ENCODE measurements at places on chromosomes 12 and 14.

- DNase-seq, result no peak
These were observed 382.1 kb downstream of the TMEM121 start for GRCh38 chr14:105908481-105908911.

GRCh38 chr12:131263626-131264025 lies 309.9 kb downstream of the ADGRD1 start:
- DNase-seq, result no peak

DNA sequence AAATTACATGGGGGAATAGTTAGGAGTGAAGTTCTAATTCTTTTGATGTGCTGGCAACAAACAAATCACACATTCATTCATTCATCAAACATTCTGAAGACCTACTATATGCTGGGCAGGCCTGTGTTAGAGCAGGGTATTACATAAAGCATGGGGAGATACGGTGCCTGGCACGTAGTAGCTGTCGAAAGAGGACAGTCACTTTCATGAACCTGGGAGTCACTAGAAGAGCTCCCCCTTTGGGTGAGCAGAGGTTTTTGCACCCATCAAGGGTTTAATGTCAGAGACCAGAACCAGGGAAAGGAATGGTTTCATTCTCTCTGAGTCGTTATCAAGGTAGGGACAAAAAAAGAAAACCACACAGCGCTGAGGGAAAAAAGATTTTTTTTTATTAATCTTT lies 10.0 kb downstream of the LHX5 start:
- peak; percentile 40 for DNase-seq

GRCh38 chr14:75533791-75534555 lies 11.7 kb downstream of the BATF start:
- DNase-seq, result no peak

DNA sequence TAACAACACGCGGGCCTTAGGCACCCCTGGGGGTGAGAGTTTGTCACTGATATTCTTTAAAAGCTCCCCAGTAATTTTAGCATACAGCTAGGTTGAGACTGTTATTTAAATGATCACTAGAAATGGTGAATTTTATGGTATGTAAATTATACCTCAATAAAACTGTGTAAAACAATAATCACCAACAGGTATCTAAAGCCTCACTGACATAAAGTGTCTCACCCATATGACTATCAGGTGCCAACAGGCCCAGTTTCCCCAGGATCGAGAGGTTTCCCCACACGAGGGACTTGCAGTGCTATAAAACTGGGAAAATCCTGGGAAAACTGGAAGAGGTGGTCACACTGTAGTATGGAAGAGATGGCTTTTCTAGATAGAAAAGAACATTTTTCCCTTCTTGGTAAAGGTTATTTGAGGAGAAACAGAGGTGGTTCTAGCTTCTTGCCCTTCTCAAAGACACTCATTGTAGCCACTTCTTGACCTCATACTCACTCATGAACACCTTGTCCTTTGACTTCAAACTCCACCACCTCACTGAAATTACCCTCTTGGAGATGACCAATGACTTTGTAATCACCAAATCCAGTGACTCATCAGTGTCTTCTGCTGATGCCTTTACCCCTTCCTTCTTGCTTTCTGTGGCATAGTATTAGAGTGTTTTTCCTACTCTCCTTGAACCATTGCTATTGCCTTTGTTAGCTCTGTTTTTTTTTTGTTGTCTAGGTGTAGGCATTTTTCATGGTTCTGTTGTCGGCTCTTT lies 24.8 kb upstream of the NUBPL start:
- DNase-seq, result no peak

GRCh38 chr12:102812344-102812743 lies 104.7 kb downstream of the PAH start:
- DNase-seq, result no peak

DNA sequence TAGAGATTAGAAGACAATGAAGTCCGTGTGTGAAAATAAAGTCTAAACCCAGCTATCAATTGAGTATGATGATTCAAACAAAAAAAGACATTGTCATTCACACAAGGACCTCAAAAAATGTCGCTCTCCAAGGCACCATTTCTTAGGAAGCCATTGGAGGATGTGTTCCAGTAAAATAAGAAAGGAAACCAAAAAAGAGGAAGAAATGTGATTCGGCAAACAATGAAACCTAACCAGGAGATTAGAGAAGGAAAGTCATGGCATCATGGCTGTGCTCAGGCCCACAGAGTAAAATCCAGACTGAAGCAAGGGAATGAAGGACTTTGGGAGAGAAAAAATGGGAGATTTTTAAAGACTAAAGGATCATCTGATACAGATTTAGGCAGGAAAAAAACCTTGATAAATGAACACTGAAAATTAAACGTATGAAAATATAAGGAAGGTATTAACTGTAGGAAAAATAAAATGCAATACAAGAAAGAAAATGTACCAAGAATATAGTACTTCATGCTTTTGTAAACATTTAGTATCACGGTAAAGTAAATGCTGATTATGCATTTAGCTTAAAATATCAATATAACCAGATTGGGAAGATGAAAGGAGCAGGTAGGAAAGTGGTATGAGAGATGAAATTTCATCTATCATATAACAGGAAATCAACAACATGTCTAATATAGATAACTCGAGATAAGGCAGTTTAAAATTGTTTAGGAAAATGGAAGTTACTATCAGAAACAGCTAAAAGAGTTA lies 38.2 kb upstream of the MTHFD1 start:
- no peak for DNase-seq

- DNase-seq, result no peak
These were observed 7.8 kb downstream of the ZFP36L1 start for GRCh38 chr14:68784978-68785533.

GRCh38 chr12:28425526-28425925 lies 235.3 kb downstream of the CCDC91 start:
- DNase-seq, result no peak

- peak; percentile 48 for DNase-seq
These were observed 777 bp downstream of the ASCL1 start for GRCh38 chr12:102958073-102958829.

GRCh38 chr12:75883241-75883640 lies 148.3 kb downstream of the PHLDA1 start:
- no peak for DNase-seq

- DNase-seq, result no peak
These were observed 7.5 kb downstream of the VTI1B start for GRCh38 chr14:67666750-67667449.

GRCh38 chr14:89260898-89261297 lies 156.1 kb downstream of the FOXN3 start:
- no peak for DNase-seq

GRCh38 chr14:28770630-28771029 lies 4.0 kb downstream of the FOXG1 start:
- no peak for DNase-seq

DNA sequence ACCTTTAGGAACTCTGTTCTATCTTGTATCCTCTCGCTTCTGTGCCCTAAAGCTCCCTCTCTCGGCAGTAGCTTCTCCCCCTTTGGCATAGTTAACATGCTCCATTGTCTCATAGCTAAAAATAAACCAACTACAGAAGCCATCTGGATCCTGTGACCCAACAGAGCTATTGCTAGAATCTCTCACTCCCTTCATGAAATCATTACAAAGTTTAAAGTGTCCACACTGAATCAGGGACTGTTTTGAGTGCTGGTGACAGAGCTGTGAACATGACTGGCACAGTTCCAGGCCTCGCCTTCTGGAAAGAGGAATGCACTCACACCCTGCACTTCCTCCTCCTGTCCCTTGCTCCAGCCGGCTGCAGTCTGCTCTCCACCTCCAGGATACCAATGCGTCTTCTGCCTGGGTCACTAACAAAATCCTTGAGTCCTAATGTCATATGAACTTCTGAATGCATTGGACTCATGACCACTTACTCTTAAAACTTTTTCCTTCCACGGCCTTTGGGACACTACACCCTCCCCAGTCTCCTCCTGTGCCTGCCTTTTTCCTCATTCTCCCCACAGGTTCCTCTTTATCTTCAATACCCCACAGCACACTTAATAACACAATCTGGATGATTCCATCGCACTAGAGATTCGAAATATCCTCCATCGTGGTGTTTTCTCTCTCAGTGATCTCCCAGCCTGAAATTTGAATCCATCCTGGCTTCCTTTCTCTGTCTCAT lies 13.2 kb downstream of the PLBD1 start:
- no peak for DNase-seq

- no peak for DNase-seq
These were observed 49.0 kb downstream of the IFT43 start for GRCh38 chr14:76034566-76034965.

GRCh38 chr14:64857979-64858744 lies 21.5 kb downstream of the SPTB start:
- DNase-seq, result no peak

DNA sequence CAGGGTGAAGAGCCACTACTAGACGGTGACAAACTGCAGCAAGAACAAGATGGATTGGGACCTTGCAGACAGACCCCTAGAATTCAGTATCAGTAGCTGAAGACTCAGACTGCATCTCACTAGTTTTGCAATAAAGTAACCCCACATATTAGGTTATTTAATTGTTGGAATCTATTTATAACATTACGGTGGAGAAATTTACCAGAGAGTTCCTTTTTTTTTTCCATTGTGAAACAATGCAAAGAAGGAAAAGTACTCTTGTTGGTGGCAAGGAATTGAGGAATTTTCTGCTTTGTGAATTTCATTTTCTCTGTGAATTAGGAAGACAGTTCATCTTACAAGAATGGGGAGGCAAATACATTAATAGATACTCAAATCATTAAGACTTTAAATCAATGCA lies 185.7 kb upstream of the PPFIA2 start:
- no peak for DNase-seq

DNA sequence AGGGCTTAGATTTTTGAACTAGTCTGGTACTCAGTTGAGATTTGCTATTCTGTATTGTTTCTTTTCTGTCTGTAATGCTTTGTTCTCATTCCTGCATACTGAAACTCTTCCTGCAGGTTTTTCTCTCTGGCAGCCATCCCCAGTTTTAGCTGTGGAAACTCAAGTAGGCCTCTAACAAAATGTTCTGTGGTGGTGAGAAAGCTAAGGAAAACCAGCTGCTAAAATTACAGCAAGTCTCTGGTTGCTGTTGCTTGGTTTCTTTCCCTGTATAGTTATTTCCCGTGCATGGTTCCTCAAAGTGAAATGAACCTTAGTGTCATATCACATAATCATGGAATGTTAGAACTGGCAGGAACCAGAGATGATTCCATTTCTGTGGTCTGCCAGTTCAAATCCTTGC lies 442.5 kb downstream of the NRXN3 start:
- DNase-seq, result no peak

DNA sequence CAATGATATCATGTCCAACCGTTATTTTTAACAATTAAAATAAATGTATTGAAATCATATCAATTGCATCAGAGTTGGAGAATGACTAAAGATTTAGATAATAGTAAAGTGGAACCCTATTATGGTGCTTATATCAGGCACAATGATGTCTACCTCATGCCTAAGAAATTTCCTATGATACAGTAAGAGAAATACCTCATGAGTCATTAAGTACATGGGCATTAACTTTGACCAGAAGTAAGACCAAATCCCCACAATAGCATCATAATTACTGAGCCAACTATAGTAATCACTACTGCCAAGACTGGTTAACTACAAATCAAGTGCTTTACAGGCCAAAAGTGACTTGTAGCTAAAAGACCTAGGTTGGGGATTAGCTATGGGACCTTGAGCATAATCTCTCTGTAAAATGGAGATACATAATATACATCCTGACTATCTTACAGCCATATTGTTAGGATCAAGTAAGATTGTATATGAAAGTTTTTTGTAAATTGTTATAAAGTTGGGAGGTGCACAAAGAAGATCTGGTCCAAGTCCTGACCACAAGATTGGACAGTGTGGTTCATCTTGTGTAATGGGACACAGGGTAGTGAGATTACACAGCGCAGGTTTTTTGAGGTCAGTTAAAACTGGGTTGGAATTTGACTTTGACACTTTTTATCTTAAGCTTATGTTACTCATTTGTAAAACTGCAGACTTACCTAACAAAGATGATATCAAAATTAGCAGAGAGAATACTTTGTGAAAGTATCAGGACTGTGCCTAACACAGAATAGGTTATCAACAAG lies 60.5 kb downstream of the ERGIC2 start:
- DNase-seq, result no peak

- DNase-seq, result no peak
These were observed 4.5 kb downstream of the DPF3 start for GRCh38 chr14:72889366-72889765.

GRCh38 chr12:118850244-118850825 lies 131.0 kb upstream of the SRRM4 start:
- DNase-seq, result peak; percentile 76

- DNase-seq, result no peak
These were observed 181.5 kb upstream of the ARHGAP5 start for GRCh38 chr14:31895646-31896045.

DNA sequence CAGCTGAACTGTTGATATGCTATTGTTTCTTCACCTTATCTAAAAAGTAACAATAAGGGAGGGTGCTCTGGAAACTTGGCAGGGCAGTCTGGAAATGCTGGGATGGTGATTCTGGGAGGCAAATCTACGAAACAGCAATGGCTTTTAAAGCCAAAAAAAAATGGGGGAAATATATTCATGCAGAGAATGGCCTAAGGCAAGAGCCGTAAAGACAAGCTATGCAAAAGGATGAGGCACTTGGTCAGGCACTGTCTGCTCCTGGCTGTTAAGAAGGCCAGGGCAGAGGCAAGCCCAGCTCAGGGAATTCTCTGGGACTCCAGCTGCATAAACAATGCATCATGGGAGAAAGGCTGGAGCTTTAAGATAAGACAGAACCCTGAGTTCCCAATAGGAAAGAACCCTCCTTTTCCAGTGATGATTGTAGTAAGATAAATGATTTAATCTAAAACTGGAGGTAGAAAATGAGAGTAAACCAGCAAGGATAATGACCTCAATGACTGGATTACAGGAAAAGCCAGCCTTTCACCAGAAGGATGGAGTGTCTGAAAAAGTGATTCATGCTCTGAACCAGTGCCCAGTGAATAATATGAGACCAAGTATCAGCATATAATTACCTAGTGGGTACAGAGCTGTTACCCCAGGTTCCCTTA lies 46.0 kb downstream of the ITPR2 start:
- DNase-seq, result no peak

- no peak for DNase-seq
These were observed 3.7 kb downstream of the ANKRD13A start for GRCh38 chr12:110002676-110003515.

DNA sequence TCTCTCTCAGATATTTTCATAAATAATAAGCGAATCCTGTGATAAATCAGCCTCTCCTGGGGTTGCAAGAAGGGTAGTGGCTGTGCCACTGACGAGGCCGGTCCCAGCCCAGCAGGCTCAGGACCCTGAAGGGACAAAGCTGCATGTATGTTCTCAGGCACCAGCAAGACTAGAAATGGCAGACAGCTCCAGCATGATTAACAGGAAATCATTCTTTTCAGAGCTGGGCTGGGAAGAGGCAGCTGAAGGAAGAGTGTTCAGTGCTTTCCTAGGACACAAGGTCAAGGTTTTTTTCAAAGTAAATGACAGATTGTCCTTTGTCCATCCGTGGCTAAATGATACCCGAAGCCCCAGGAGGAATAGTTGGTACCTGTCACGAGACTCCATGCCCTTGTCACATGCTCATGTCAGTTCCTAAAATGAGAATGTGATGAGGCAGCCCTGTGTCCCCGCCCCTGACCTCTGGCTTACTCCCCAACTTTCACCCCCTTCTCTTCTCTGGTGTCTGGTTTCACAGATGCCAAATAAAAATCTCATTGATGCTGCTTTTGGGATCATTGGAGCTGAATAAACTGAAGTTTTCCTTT lies 65.1 kb downstream of the PPP1R36 start:
- DNase-seq, result no peak

- no peak for DNase-seq
These were observed 25.5 kb downstream of the BDKRB1 start for GRCh38 chr14:96281486-96281885.
